Cardiac muscle cell (in vitro differentiated cells and primary cell): ENCODE measurements at places on chromosomes 11 and 22. TPM values are rescaled to one million over a fixed set of nuclear protein-coding genes. Genes with fewer than 3 reads are reported as not detected.

GRCh38 chr11:19181531-19182261 lies 20.1 kb downstream of the CSRP3 start:
- DNase-seq: no peak
- H3K4me1 ChIP-seq: peaks cover 5% of the 10 kb centered on the region
- H3K36me3 ChIP-seq: peaks cover 51% of the 10 kb centered on the region
- H3K27ac ChIP-seq: peak overlapping the region; percentile 6

DNA sequence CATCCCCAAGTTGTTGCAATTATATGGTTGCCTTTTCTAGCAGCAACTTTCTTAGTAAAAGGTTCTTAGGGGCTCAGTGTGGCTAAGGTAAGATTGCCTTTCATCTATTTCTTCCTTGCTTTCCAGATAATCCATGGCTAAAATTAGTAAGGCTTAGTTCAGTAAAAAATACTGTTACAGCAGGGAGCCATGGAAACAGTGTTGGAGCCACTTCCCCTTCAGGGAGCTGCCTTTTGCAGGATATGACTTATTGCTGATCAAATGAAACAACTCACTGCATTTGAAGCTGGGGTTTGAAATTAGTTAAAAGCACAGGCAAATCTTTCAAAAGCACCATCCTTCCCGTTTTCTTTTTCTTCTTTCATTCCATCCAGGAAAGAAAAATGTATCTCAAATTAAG lies 184.3 kb downstream of the C11orf87 start:
- no peaks in the 10 kb centered on the region for H3K4me1 ChIP-seq
- no peak overlapping the region for H3K4me3 ChIP-seq
- H3K36me3 ChIP-seq: no peaks in the 10 kb centered on the region
- no peak for DNase-seq
- H3K27me3 ChIP-seq: no peaks in the 10 kb centered on the region

DNA sequence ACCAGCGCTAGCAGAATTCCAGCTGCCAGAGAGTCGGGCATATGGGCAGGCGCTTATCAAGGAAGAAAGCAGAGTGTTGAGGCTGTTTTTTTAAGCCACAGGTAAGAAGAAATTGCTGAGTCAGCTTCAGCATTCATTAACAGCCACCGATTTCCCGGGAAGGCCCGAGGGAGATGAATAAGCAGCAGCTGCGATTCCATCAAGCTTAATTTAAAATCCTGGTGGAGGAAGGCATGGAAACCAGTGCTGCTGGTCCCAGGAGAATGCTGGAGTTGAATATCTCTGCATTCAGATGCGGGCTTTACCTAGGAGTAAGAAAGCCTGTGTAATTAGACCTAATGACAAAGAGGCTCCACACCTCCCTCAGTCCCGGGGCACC lies 168.8 kb downstream of the BRD1 start:
- no peak overlapping the region for H3K27ac ChIP-seq
- H3K27me3 ChIP-seq: peaks cover 3% of the 10 kb centered on the region
- H3K4me1 ChIP-seq: no peaks in the 10 kb centered on the region
- no peaks in the 10 kb centered on the region for H3K36me3 ChIP-seq

The KRTAP5-8 gene
- total RNA-seq: not detected in 2 replicates

The C22orf23 gene
- total RNA-seq: 0.80 and 0.99 TPM in 2 replicates

- H3K27ac ChIP-seq: no peak overlapping the region
- no peak for DNase-seq
- no peaks in the 10 kb centered on the region for H3K27me3 ChIP-seq
- H3K4me1 ChIP-seq: peaks cover 16% of the 10 kb centered on the region
- H3K36me3 ChIP-seq: no peaks in the 10 kb centered on the region
Observed at GRCh38 chr11:75855206-75855605, 40.2 kb downstream of the UVRAG start.
